Body of pancreas (tissue), 4 donors: ENCODE measurements at places on chromosomes 11 and 22. TPM values are rescaled to one million over a fixed set of nuclear protein-coding genes. Genes with fewer than 3 reads are reported as not detected.

Gene RAB39A
- total RNA-seq = 0.52 TPM

Gene GSC2
- not detected for total RNA-seq

Gene CALCB
- total RNA-seq = 4.2 TPM

Gene CELSR1
- 0.66 TPM for total RNA-seq

Gene TRPC6
- 0.52 TPM for total RNA-seq

Gene SLC22A12
- total RNA-seq = not detected

Gene BTG4
- total RNA-seq = not detected

Gene OR4C13
- not detected for total RNA-seq

Gene INPP5J
- total RNA-seq = 16.1 TPM

Gene HYOU1
- total RNA-seq = 121 TPM

Gene GNAZ
- total RNA-seq = 2.3 TPM

Gene SPA17
- 2.6 TPM for total RNA-seq

Gene PIK3IP1
- total RNA-seq = 5.6 TPM

Gene TUB
- 2.9 TPM for total RNA-seq

Gene KCNK4
- not detected for total RNA-seq

Gene OR51B5
- total RNA-seq = not detected

Gene TMEM25
- total RNA-seq = 39.6 TPM

Gene MAJIN
- 0.78 TPM for total RNA-seq

Gene PKP3
- 46.2 TPM for total RNA-seq

Gene OR5B21
- total RNA-seq = not detected

Gene DKK3
- 14.5 TPM for total RNA-seq

Gene TRIM29
- 6.3 TPM for total RNA-seq
